ENCODE measurements at places on chromosomes 11 and 22.

- no peak for DNase-seq
Measured at GRCh38 chr11:100646545-100646944, 40.5 kb upstream of the ARHGAP42 start.

- no peak for DNase-seq
Measured at GRCh38 chr11:96481771-96482170, 92.0 kb downstream of the JRKL start.

DNA sequence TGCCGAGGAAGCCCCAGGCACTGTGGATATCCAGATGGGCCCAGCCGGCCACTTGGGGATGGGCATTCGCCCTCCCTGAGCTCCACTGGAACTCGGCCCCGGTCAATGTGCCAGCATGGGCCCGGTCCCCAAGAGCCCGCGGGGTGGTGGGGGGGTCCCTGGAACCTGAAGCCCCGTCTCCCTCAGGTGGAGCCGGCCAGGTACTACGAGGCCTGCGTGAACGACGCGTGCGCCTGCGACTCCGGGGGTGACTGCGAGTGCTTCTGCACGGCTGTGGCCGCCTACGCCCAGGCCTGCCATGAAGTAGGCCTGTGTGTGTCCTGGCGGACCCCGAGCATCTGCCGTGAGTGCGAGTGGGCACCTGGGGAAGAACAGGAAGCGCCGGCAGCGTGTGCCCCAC is 21.2 kb downstream of the MUC5AC start:
- no peak for DNase-seq

GRCh38 chr22:23518376-23519187 is 61.5 kb downstream of the IGLL1 start:
- no peak for DNase-seq

GRCh38 chr22:37281646-37282384 is 493 bp upstream of the CYTH4 start:
- no peak for DNase-seq

GRCh38 chr11:92199991-92200390 is 24.6 kb upstream of the FAT3 start:
- no peak for DNase-seq

GRCh38 chr11:10498022-10498400 is 42.9 kb downstream of the AMPD3 start:
- DNase-seq = no peak

DNA sequence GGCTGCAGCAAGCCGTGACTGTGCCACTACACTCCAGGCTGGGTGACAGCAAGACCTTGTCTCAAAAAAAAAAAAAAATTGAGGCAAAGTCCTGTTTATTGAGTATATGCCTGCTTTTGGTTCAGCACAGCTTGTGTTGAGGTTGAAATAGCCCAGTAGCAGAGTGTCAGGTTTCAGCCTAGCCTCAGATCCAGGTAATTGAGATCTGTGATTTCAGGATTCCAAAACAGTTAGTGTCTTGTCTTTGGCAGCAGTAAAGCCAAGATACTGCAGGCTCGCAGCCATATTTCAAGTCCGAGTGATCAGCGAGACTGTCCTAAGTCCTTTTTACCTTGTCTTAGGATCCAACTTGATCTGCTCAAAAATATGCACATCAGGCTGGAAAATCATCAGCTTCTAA is 27.0 kb downstream of the CUL5 start:
- no peak for DNase-seq
